Stimulated activated CD4-positive, alpha-beta T cell treated with anti-CD3 and anti-CD28 coated beads, Interleukin-1b, Interleukin-23, amount 100 ng/mL, for 48 hours (primary cell): ENCODE measurements at places on chromosomes 1 and 21.

GRCh38 chr1:6157132-6157527, 23.0 kb downstream of the CHD5 start:
- no peak for DNase-seq

- no peak for DNase-seq
These were observed 15.8 kb upstream of the DIP2A start for GRCh38 chr21:46442938-46443337.

DNA sequence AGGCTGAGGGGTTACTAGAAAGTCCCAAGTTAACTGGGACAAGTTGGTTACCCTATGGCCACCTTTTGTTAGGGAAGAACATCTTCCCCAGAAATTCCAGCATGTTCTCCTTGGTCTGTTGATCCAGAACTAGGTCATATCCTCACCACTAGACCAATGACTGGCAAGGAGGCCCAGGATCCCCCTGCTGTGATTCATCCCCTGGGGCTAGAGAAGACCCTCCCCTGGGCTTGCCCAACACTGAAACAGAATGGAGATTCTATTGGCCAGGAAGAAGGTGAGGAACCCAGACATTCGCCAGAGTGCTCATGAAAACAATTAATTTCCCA, 90.1 kb upstream of the SIM2 start:
- DNase-seq = no peak

- no peak for DNase-seq
These were observed 32.0 kb upstream of the IGSF5 start for GRCh38 chr21:39712976-39713375.

DNA sequence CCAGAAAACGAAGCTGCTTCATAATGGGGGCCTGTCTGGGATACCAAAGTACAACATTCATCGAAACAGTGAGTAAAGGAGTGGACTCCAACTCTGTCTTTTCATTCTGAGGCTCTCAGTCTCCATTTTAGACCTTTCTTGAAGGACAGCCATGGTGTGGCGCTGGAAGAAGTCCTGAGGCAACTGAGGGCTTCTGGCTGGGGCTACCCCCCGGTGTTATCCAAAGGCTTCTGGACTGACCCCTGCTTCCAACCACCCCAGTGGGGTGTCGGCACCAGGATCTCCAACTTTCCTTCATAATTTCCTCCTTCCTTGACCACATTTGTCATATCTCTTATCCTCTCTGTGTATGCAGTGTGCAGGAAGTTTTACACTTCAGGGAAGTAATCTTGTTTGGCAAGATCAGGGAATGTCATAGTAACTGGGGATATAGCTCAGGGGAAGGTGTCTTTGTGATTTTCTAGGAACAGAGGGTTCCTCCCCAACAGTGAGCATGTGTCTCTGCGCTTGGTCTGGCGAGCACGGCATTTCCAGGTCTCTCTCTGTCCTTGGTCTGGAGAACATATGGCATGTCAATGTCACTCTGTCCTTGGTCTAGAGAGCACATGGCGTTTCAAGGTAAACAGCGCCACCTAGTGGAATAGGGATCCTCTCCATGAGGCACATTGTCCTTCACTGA, 19.4 kb upstream of the BSDC1 start:
- DNase-seq = peak; percentile 70

- DNase-seq = no peak
These were observed 21.9 kb upstream of the LSM10 start for GRCh38 chr1:36419569-36419968.

- no peak for DNase-seq
These were observed 63.7 kb downstream of the MATN1 start for GRCh38 chr1:30659702-30660101.

- no peak for DNase-seq
These were observed 114.5 kb downstream of the DPYD start for GRCh38 chr1:97806326-97806725.
